ENCODE measurements at places on chromosomes 2 and 18.

DNA sequence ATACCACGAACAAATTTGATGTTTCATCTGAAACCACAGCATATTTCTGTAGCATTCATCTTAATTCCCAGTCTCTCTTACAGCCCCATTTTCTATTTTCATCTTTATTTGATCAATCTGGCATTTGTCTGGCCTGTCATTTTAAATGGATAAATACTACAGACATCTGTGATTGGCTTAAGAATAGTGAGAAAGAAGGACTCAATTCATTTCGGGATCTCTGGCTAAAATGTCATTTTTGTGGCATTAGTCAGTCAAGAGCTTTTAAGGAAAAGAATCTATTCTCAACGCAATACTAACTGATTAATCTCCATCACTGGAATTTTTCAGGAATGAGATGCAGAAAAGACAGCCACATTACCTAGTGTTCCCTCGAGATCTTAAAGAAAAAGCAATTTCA lies 585.9 kb downstream of the IRS1 start:
- no peak for DNase-seq

DNA sequence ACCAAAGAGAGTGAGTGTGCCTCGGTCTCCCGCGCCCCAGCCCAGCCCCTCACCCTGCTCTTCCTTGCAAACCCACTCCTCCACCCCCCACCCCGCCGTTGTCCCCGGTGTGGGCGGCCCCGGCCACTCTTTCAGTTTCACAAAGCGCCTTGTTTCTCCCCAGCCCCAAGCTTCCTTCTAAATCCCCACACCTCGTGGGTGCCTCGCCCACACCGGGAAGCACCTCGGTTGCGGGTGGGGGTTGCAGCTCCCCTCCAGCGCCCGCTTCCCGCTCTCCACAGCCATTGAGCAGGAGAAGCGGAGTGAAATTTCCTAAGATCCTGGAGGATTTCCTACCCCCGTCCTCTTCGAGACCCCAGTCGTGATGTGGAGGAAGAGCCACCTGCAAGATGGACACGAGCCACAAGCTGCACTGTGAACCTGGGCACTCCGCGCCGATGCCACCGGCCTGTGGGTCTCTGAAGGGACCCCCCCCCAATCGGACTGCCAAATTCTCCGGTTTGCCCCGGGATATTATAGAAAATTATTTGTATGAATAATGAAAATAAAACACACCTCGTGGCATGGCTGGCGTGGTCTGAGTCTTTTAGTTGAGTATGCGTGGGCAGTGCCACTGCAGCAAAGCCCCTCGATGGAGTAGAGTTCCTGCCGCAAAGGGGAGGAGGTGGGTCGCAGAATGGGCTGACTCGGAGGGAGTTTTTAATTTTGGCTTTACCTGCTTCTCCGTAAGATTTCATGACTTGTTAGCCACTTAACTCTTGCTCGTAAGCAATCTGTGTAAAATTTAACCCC lies 848 bp downstream of the TMSB10 start:
- DNase-seq = no peak

- DNase-seq = no peak
Observed at GRCh38 chr2:132654335-132654734, 15.7 kb downstream of the LYPD1 start.

- no peak for DNase-seq
Observed at GRCh38 chr2:1697601-1698000, 46.7 kb downstream of the PXDN start.

- DNase-seq = no peak
Observed at GRCh38 chr2:223010641-223011040, 41.3 kb upstream of the KCNE4 start.

DNA sequence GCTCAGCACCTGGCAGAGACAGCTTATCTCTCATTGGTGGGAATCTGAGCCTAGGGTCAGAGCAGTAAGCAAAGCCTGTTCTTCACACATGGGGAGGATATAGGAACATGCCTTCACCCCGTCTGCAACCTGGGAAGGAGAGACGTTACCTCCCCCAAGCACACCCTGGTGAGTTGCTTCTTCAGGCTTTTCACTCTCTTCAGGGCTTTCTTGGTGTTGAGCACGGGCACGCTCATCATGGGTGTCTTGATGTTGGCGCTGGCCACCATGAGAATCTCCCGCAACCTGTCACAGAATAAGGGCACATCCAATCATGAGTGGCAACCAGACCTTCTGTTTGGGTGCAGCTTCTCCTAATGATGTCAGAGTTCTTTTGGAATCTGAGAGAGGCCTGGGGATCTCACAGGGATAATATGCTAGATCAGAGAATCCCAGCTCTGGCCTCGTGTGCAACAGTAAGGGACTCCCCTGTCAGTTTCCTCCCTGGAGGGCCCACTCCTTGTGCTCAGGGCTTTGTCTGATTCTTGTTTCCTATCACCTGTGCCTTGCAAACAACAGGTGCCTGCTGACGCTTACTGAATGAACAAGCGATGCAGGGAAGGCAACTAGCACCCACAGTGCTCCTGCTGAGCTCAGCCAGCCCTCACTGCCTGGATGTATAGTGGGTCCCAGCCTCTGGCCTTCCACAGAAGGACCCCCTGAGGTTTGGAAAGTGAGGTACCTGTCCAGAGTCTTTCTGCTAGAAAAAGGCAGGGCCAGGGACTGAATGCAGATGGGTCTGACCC lies 66.3 kb downstream of the POLR1A start:
- peak; percentile 51 for DNase-seq

DNA sequence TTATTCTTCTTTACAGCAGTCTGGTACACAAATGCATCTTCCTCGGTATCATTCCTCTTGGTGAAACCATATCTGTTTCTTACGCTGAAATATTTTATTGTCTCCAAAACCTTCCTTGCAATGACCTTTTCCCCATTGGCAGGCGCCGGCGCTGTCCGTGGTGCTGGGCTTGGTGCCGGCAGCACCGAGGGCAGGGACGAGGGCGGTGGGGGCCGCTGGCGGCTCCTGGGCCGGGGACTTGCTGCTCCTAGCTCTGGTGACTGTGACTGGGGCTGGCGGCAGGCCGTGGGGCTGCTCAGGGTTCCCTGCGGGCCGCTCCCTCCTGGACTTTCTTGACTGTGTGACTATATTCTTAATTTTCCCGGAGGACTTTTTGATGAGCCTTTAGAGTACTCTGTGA lies 72.5 kb downstream of the GPR39 start:
- no peak for DNase-seq

- no peak for DNase-seq
Observed at GRCh38 chr18:62583376-62583775, 60.6 kb downstream of the ZCCHC2 start.
